ENCODE measurements at places on chromosomes 1 and 21.

DNA sequence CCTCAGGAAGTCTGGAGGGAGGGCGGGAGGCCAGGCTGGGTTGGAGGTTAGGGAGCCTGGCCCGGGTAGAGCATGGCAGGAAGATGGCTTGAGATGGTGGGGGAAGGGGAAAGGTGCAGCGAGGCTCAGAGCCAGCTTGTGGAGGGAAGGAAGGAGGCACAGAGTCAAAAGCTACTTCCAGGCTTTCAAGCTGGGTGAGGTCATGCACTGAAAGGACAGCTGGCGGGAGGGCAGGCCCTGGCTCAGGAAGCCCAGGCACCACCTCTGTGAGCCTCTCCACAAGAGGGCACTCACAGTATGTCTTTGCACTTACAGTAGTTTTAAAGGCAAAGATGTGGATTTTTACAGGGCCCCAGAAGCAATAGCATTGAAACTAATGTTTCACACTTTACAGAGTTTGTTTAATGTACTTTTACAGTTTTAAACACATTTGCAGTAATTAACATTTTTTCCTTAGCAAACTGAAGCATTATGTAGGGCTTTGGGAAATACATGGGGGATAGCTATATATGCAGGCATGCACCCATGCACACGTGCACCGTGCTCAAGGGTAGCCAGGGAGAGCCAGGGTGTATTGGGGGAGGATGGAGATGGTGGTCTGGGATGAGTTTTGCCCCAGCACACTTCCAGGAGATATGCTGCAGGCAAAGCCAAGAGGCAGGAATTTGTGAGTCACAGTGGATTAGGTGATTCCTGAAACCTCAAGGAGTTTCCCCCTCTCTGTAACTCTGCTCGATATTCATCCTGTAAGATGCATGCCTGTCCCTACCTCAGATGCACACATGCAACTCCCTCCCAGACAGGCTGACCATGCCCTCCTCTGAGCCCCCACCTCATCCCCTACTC lies 6.1 kb upstream of the ADAM15 start:
- DNase-seq = peak; percentile 27

GRCh38 chr1:236419502-236419901 lies 25.4 kb downstream of the EDARADD start:
- DNase-seq = no peak

DNA sequence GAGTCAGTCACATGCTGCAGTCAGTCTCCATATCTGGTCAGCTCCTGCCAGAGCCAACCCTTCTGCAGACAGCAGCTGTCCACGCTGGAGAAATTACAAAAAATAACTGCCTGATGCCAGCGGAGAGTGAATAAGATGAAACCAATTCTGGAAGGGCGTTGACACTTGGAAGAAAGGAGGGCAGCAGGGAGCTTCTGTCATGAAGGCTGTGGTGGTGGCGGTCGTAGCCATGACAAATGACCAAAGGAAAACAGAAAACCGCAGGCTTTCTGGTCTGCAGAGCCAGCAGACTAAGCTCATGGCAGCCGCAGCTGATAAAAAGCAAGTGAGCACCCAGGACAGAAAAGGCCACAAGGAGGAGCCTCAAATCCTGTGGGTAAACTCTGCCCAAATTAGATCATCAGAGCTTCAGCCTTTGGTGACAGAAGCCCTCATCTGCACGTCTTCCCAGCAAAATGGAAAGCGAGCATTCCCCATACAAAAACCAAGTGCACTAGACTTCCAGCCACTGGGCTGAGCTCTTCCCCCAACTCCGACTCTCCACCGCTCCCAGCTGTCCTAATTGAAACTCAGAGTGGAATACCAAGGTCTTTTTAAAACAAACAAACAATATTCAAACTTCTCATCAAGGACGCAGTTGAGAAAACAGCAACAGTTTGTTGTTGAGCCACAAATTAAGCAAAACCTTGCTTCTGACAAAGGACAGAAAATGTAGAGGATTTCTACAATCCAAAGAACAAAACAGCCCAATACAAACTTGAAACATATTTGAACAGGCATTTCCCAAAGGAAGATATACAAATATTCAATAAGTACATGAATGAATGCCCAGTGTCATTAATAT lies 28.7 kb downstream of the RSPH1 start:
- no peak for DNase-seq

- no peak for DNase-seq
These were observed 1.2 kb downstream of the TEKT2 start for GRCh38 chr1:36085126-36085525.

DNA sequence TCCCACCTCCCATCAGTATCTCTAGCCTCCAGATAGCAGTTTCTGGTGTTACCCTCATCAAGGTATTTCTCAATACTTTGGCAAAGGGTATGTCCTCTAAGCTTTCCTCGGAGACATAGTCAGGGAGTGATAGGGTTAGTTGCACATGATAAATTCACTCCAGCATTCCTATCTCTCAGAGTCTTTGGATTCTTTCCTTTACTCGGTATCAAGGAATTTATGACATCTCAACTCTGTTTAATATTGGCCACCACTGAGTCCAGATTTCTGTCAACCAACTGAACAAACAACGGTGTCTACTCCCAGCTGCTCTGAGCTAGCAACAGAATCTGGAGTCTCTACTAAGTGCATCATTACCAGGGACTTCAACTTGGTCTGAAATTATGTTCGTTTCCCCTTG lies 233.4 kb downstream of the TM2D1 start:
- DNase-seq = no peak

- no peak for DNase-seq
These were observed 19.1 kb upstream of the KIAA1614 start for GRCh38 chr1:180893614-180894013.

- no peak for DNase-seq
These were observed 190.4 kb upstream of the TNR start for GRCh38 chr1:175933801-175934200.

DNA sequence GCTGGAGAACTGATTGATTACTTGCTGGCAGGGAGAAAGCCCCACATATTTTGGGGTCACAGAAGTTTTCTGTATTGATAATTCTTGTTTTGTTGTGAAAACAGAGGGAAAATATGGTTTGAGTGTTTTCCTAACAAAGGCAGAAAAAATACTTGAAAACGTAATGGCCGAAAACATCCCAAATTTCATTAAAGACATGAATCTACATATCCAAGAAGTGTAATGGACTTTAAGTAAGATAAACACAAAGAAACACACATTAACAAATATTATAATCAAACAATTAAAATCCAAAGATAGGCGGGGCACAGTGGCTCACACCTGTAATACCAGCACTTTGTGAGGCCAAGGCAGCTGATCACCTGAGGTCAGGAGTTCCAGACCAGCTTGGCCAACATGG lies 39.6 kb downstream of the SHCBP1L start:
- DNase-seq = no peak

DNA sequence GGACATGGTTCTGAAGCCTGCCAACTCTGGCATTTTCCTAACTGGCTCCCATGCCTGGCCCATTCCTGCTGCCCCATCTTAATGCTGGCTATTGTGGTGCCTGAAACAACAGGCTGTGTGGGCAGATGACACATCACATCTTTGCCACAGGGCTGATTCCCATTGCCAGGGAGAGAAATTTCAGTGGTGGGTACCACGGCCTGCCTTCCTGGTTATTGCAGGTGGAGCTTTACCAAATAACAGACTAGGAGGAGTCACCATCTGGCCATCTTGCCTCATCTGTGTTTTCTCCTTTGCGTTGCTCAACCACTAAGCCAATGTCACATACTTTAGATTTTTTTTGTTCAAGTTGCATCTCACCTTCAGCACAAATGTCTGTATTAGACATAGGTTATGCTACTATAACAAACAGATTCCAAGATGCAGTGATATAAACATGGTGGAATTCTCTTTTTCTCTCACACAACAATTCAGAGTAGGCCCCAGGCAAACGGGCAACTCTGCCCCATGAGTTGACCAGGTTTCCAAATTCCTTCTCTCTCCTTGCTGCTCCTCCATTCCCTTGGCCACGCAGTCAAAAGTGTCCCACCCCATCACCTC lies 14.1 kb downstream of the CDA start:
- DNase-seq = no peak

DNA sequence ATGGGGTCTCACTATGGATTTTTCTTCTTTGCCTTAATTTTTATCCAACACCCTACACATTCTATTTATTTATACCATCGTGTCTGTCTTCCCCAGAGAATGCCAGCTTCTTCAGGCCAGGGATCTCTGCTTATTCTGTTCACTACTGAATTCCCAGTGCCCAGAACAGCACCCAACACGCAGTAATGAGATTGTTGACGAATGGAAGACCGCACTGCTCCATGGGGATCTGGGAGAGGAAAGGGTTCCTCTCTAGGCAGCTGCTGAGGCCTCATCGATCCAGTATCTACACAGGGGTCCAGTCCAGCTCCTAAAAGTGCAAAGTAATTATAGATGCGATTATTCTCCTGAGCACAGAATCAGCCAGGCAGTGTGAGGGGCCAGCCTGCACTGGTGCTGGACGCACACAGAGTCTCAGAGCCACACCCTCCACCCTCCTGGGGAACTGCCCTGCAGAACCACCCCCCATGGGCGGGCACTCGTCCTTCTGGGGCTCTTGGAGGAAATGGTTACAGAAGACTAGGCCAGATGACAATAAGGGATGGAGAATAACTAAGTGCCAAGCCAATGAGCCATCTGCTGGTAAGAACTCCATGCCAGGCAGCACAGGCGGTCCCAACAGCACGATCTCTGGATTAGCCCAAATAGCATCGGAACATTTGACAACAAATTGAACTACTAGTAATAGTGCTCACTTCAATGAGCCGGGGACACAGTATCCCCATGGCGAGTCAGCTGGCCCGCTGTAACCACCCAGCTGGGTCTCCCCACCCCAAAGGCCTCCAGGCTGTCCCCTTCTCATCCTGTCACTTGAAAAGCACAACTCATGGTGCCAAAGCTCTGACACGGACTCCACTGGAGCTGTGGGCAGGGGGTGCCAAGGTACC lies 1.7 kb upstream of the PDE9A start:
- no peak for DNase-seq

GRCh38 chr1:33470495-33471012 lies 1.9 kb upstream of the ZSCAN20 start:
- no peak for DNase-seq

DNA sequence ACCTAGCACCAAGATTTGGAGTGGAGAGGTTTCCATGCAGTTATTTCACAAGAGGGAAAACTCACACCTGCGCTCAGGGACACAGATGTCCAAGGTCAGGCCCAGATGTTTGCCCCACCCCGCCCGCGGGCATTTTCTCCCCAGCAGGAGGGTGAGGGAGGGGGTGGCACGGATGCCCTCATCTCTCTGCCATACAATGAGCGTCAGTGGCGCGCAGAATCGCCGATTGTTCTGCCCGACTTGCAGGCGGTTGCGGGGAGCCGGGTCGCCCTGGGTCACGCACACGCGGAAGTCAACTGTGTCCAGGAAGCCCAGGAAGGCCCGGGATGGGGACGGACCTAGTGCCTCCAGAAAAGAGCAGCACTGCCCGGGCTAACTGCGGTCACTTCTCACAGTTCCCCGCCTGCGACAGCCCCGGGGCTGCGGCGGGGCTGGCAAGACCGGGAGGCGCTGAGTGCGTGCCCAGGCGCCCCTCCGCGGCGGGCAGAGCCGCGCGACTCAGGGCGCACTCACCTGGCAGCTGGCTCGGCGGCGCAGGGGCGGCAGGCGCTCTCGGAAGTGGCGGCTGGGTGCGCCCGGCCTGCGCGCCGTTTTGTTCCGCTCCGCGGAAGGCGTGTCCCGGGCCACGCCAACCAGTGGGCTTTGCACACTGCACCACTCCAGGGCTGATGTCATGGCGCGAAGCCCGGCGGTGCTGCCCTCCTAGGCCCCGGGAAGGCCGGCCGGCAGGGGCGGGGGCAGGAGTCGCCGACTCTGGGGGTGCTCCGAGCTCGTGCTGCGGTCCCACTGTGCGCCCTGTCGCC lies at the start of gene CSRP1:
Gene CSRP1 (minus strand): TSS at position 567 of the 803 bp plus-strand sequence. CDS start 10,820 bp downstream, outside the sequence.
- DNase-seq = peak; percentile 71

DNA sequence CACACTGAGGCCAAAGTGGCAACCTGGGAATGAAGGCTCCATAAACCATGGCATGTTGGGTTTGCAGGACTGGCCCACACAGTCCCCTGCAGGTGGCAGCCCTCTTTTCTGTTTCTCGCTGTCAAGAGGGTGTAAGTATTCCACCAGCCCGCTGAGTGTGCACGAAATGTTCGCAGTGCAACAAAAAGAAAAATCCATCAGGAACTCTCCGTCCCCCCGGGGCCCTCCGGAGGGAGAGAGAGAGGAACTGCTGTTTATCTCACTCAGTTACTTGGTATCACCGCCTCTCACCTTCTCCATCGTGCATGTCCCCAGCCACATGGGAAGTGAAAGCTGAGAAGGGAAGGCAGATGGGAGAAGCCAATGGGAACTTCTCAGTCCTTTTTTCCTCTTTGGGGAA lies 38.3 kb downstream of the NCF2 start:
- no peak for DNase-seq

DNA sequence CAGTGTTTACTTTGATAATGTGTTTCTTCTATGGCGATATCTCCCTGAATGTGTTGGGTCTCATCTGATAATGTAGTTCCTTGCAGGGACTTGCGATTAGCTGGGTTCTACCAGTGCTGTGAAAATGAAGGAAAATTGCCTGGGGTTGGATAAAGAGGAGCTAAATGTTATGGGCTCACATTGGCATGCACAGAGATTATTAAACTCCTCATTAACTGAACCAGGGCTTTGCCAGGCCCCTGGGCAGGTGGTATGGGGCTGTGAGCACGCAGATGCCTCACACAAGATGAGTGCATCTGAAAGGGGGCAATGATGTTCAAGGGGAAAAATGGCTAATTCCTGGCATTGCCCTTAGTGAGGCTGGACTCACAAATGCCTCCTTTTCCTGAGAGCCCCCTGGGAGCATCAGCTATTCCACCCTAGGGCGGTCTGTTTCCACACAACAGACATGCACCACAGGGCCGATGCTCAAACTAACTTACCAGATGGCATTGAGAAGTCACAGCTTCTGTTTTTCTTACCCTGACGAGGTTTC lies 321.1 kb downstream of the SEC16B start:
- no peak for DNase-seq

DNA sequence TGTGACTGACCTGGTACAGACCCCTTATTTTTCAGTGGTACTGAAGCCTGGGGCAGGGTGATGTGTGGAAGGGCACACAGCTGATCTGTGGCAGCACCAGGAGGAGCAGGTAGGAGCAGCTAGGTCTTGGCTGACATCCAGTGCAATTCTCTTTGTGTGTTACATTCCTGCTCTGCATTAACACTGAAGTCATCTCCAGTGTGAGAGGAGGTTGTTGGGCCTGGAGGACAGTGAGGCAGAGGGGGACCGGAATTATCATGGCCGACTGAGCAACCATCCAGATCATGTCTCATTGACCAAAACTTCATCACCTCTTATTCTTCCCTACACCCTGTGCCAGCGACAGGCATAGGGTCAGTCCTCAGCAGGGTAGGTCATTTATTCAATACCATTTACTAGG lies 1.5 kb downstream of the SLAMF8 start:
- DNase-seq = no peak

GRCh38 chr1:241411056-241411775 lies 54.2 kb upstream of the RGS7 start:
- no peak for DNase-seq

GRCh38 chr1:151711951-151712350 lies 4.7 kb downstream of the CELF3 start:
- DNase-seq = no peak
